ENCODE measurements at places on chromosomes 6 and 20. TPM values are rescaled to one million over a fixed set of nuclear protein-coding genes. Genes with fewer than 3 reads are reported as not detected.

FITM2 gene
- 9.8 TPM for total RNA-seq

GRCh38 chr20:19588732-19589131 lies 169.3 kb upstream of the RIN2 start:
- peak; percentile 33 for DNase-seq

DNA sequence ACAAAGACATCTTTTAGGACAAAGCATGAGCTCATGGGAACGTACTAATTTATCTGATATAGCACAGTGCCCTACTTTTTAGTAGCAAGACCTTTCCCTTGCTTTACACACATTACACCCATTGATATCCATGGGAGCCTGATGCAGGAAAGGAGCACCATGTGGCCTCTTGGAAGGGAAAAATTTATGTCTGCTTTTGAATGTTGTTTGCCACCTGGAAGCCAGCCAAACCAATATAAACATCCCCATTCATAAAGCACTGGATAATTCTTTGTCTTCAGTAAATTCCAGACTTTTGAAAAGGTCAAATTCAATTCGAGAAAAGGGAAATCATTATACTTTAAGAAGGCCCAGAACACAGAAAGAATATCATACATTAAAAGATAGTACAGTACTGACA lies 152.3 kb upstream of the BEND6 start:
- no peak for DNase-seq

DNA sequence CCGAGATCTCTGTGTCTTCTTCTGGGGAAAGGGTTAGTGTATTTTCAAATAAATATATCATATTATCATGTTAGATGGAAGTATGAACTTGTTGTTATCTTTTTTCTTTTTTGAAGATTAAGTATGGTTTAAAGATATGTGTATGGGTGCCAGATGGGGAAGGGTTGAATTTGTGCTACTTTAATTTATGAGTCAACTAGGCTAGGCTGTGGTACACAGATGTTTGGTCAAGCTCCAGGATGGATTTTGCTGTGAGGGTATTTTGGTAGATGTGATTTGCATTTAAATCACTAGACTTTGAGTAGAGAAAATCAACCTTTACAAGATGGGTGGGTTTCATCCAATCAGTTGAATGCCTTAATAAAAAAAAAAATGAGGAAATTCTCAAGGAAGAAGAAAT lies 886.6 kb upstream of the ADGRB3 start:
- DNase-seq: no peak

RIPOR2 gene
- 29.0 TPM for total RNA-seq

PRSS35 gene
- 72.0 TPM for total RNA-seq

GRCh38 chr6:48986845-48987244 lies 476.2 kb downstream of the MMUT start:
- DNase-seq: no peak

- peak; percentile 30 for DNase-seq
These were observed 13.1 kb downstream of the BTNL2 start for GRCh38 chr6:32393665-32394420.

GRCh38 chr6:57163956-57164355 lies 8.2 kb upstream of the BAG2 start:
- no peak for DNase-seq

DNA sequence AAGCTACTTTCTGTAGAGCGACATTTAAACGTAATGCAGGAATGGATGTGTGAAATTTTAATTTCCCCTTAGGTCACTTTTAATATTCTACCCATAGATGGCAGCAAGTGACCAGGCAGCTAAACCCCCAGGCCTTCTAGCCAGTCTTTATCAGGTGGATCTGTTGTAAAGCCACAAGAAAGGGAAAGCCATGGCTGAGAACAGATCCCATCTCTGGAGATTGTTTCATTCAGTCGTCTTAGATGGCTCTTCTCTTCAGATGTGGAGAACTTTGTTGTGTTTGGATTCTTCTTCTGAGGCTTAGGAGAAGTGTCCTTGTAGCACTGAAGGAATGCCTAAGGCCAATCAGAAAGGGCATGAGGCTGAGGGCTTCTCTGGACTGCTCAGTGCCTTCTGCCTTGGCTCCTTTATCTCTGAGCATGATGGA lies 15.8 kb upstream of the RNF182 start:
- peak; percentile 42 for DNase-seq

- no peak for DNase-seq
These were observed 983 bp upstream of the KCNQ5 start for GRCh38 chr6:72620871-72621290.

DNA sequence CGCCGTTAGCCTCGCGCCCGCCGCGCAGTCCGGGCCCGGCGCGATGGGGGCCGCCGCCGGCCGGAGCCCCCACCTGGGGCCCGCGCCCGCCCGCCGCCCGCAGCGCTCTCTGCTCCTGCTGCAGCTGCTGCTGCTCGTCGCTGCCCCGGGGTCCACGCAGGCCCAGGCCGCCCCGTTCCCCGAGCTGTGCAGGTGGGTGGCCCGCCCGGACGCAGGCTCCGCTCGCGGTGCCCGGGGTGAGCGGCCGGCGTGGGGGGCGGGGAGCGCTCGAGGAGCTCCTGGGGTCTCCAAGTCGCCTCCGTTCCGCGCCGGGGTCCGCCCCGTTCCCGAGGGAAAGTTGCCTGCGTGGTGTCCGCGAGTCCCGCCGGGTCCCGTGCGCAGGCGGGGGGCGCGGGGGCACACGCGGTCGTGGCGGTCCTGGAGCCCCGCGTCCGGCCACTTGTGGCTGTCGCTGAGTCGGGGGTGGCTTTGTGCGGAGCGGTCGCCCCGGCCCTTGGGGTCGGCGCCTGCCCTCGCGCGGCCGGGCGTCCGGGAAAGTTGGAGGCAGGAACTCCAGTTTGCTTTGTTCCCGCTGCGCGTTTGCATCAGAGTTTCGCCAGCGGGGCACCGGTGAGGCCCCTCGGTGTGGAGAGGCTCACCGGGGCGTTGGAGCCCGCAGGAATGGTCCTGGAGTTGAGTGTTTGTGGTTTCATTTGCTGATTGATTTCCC lies 476 bp downstream of the IGF2R start:
- DNase-seq: peak; percentile 46

GRCh38 chr20:32449057-32449889 lies 91.1 kb downstream of the ASXL1 start:
- no peak for DNase-seq

DNA sequence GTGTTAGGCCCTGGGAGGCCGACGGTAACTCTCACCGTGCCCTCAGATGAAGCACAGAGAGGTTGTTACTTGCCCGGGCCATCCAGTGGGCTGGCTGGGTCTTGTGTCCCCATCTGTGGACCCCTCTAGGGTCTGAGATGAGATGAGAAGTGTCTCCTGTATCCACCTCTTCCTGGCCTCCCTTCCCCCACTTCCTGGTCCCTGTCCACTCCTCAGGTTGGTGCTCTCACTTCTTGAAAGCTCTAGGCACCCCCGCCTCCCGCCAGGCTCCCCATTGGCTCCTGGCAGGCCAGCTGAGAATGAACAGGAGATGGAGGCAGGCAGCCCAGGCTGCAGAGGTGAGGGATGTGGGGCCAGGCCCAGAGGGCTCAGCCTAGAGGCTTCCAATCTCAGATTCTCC lies 1.5 kb downstream of the MMP24OS start:
- no peak for DNase-seq

PDE10A gene
- 17.6 TPM for total RNA-seq

GRCh38 chr20:51156041-51156982 lies 133.4 kb upstream of the KCNG1 start:
- DNase-seq: peak; percentile 33

- DNase-seq: no peak
These were observed 469.0 kb downstream of the CDC5L start for GRCh38 chr6:44856479-44856878.

- peak; percentile 98 for DNase-seq
These were observed 1.2 kb downstream of the SLC2A4RG start for GRCh38 chr20:63740627-63741353.

DNA sequence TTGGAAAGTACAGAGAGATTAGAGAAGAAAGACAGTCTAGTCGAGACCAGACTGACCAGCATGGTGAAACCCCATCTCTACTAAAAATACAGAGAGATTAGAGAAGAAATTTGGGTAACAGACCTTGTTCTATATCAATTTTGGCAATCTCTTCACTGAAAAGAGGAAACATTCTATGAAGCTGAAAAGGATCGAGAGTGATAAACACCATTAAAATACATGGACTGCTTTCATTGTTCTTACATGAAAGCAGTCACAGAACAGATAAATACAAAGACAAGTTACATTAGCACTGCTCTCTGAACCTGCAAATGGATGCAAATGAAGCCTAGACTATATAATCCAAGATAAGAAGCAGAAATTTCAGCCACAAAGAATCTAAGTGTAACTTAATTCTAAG lies 8.4 kb upstream of the OPRM1 start:
- no peak for DNase-seq

WFDC10A gene
- not detected for total RNA-seq

DNA sequence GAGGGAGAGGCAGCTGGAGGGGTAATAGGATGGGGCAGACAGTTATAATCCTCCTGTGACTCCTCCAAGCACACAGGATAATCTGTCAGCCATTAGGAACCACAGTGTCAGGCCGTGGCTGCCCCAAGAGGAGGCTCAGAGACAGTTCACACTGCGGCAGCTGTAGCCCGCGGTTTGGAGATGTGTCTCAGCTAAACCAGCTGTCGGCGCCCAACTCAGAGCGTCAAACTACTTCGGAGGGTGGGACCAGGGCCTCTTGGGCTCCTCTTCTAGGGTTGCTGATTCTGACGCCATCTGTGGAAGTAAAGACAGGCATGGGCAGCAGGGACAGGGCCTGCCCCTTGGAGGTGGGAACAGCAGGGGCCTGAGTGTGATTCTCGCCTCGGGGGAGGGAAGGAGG lies 309.8 kb downstream of the CDC5L start:
- no peak for DNase-seq

DNA sequence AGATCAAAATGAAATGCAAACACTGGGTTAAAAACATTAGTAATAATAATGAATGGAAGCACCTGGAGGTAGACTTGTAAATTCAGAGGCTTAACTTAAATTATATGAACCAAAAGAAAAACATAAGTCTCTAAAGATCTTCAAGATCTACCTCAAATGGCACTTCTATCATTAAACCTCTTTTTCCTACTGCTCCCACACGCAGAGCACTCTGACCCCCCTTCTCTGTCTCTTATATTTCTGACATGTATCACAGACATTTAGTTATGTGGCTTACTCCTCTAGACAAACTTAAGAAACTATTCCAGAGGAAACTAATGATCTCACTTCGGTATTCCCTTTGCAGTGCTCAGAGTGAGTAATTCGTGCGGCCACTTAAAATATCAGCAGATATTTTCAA lies 1.1 kb downstream of the TBC1D32 start:
- no peak for DNase-seq

DNA sequence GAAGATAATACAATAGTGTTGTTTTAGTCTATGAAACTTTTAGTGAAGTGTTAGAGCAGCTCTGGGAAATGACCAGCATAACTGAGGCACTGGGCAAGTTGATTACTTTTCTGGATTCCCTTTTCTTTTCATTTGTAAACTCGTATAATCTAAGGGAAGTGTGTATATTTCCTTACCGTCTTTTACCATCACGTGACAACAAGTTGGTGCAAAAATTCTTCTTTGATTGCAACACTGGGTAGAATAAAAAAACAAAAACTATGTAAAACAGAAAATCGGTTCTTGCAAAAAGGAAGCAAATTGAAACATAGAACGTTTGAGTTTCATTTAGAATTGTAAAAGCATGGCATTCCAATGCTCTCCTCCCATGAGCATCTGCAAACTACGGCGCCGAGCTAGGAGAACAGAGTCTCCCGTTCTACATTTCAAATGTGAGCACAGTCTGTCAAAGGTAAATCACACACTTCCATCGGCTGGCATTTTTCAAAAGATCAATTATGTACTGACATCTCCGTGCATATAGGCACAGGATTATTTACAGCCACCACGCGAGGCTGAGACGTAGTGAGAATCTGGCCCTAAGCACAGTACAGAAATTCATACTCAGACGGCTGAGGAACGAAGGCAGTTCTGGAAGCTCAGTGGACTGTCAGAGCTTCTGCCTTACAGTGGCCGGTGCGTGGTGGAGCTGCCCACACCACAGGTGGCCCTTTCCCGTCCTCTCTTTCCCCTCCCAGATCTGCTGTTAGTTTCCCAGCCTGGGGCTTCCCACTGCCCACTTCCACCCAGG lies 314.0 kb downstream of the BMP7 start:
- no peak for DNase-seq

HLA-DQA2 gene
- not detected for total RNA-seq

KHDC1L gene
- not detected for total RNA-seq

SLC44A4 gene
- total RNA-seq: 46.1 TPM

DNA sequence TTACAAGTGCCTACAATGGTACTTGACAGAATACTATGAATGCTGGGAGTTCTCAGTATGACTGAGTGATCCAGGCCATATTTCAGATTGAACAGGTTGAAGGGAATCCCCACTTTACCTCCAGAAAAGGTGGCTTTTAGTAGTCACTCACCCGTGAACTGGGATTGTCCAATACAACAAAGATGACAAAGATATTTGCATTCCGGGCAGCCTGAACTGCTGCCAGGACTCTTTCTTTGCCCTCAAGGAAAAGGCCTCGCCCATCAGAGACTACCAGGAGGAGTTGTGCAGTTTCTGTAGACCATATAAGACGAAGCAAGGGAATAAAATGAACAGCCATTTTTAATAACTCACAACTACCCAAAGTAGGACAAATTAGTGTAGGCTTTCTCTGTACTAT lies 6.3 kb upstream of the LYRM2 start:
- DNase-seq: no peak

- no peak for DNase-seq
These were observed 12.9 kb downstream of the TSPYL1 start for GRCh38 chr6:116266803-116267202.

All from uterus (tissue), 4 donors.